BJ (cell line): ENCODE measurements at places on chromosomes 6 and 20.

DNA sequence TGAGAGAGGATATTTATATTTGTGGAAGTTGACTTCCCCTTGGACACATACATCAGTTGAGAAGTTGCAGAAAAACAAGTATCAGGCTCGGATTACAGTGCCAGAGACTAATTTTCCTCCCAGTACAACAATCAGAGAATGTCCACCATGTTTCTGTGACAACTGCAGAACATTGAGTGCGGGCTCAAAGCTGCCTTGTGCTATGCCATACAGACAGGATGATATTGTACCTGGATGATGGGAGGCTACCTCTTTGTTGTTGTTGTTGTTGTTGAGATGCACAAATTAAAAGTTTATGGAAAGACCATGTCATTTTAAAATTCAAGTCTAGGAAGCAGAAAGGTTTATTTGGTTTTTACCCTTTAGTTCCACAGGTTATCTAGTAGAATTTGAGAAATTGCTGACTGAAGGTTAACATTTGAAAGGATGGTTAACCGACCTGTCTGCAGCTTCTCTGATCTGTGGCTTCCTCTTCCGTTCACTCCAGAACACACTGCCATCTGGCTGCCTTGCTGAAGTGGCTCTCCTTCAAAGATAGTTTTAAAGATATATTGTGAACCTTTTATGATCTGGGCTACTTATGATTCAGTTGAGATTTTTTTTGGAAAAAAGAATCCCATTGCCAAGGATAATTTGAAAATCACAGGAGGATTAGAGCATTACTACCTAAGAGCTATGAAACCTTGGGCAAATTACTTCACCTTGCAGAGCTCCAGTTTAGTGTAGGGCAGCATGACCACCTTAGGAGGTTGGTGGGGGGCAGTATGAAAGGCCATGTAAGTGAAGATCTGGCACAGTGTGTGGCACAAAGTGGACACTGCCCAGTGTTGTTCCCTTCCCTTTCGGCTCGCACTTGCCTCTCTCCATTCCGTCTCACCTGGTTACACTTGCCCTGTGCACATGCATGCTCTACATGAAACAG lies 15.9 kb downstream of the TMEM200A start:
- DNase-seq, result no peak

GRCh38 chr20:44475372-44475693 lies 341 bp upstream of the TTPAL start:
- DNase-seq, result no peak

GRCh38 chr6:21587179-21587960 lies 6.2 kb upstream of the SOX4 start:
- DNase-seq, result no peak

GRCh38 chr6:36825994-36826393 lies 13.2 kb downstream of the CPNE5 start:
- DNase-seq, result no peak

DNA sequence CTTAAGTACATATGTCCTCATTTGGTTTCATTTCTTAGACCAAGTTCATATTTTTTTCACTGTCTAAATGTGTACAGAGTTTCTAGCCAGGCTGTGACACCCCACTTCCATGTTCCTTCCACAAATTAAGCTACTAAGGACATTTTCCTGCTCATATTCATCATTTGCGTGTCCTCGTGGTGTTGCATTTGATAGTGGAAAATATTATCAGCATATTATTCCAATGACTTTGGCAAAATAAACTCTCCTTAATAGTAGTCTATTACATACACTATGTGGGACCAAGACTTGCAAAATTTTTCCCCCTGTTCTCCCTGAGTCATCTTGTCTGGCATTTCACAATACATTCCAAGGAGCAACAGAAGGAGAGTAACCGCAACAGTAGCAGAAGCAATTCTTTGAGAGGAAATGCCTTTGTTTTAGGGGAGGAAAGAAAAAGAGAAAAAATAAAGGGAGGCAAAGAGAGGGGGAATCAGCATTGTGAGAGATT lies 599.2 kb downstream of the COL12A1 start:
- DNase-seq, result peak; percentile 86

DNA sequence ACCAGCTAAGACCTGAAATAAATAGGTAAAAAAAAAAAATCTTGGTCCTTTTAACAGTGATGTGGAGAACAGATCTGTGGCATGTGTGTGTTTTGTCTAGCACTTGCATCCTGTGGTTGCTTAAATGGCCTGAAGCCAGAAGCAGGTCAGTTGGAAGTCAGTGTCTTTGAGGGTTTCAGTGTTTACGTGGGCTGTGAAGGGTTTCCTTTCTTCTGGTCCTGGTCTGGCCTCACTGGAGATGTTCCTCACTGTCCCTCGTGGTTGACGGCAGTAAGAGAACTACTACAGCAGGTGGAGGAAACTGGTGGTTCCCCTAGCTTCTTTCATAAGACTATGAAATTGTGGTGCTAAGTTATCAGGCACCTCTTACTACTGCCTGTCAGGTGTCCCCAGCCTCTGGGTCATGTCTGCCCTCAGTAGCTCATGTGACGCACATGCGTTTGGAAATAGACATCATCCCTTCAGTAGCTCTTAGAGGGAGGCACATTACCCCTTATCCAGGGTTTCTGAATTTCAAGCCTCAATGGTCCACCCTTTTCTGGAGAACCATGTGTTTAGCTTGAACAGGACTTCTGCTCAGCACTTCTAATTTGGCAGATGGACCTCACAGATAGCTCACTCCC lies 59.4 kb upstream of the SCP2D1 start:
- DNase-seq, result no peak

DNA sequence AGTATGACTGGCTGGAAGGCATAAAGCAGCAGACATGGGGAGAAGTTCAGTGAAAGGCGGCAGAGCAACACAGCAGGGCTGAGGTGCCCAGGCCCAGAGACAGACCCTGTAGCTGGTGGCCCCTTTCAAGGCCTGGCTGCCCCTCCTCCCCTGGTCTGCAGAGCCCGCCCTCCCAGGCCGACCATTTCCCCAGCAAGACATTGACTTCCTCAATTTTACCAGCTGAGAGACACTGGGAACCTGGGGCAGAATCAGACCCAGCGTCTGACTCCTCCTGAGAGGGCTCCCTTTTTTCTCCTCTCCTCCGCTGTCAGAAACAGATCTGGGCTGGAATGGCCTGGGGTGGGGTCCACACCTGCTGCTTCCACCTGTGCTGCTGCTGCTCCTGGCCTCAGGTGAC lies at the start of gene TREML4:
Gene TREML4, plus strand, starts transcription at position 254 of the 400 bp plus-strand sequence. Its CDS starts 79 bp downstream, at position 333.
- DNase-seq, result no peak

GRCh38 chr6:44646355-44646754 lies 258.8 kb downstream of the CDC5L start:
- no peak for DNase-seq

- no peak for DNase-seq
Observed at GRCh38 chr6:35427851-35428321, 24.3 kb upstream of the FANCE start.

GRCh38 chr6:71137973-71138372 lies 150.6 kb upstream of the OGFRL1 start:
- DNase-seq, result no peak

DNA sequence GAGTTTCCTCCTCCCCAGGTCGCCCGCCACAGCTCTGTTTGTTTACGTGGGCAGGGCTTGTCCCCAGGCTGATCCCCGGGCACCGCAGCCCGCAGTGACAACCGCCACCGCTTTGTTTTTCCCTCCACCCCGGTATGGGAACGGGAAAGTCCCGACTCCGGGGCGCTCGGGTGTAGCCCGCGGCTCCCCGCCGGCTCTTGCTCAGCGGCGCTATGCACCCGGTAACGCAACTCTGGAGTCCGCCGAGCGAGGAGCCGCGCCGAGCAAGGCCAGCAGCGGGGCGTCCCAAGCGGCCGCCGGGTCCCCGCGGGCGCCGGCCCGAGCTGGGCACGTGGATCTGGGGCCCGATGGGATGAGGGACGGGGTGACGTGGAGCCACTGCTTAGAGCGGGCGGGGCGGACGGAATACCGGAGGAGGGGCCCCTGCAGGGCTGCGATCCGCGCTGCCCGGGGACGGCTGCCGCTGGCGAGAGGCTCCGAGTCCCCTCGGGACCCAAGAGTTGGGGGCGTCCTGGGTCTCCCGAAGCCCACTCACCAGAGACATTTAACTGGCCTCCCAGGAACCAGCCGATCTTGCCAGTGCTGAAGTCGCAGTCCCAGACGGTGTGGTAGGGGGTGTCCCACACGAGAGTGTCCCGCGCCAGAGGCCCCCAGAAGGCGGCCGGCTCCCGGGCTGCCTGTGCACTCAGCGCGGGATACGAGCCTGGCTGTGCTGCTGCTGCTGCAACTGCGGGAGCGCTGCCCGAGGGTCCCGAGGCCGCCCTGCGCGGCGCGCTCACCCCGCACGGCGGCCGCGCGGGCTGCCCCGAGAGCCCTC lies 497 bp downstream of the ACSS1 start:
- DNase-seq, result no peak

DNA sequence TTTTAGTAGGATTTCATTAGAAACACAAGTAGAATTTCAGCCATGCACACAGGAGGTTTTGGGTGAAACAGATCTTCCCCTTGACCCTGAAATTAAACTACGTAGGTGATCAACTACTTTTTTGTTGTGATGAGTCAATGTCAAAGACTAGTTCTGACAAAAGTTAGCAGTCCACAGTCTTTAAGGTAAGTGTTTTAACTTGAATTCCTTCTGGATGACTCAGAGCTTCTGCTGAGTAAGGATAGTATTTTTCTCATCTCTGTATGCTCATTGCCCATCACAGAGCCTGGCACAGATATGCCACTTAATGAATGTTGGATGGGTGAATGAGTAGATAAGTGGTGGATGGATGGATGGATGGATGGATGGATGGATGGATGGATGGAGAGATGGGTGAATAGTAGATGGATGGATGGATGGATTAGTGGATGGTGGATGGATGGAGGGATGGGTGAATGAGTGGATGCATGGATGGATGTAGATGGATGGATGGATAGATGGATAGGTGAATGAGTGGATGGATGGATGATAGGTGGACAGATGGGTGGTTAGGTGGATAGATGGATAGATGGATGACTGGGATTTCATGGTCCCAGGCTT lies 165.3 kb downstream of the ZMYND8 start:
- no peak for DNase-seq

- no peak for DNase-seq
Observed at GRCh38 chr20:50256577-50256976, 65.9 kb downstream of the CEBPB start.

DNA sequence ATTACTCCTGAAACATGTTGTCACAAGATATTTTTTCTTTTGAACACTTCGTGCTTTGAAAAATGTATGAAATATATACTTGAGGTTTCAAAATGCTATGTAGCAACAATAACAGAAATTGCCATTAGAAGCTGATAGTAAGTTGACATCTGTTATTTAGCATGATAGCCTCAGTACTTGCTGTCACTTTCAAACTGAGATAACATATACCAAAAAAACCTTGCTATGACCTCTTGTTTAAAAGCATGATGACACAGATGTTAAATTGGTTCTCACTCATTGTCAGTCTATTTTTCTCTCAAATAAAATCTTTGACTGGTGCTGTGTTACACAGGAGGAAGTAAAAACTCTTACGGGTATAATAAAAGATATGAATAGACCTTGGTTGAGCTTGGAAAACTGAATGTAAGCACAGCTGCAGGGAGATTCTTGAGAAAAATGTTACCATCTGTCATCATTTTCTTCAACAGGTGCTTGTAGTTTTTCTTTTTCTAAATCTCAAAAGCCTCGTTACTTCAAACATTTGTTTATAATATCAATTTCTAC lies 18.6 kb downstream of the MOXD1 start:
- DNase-seq, result no peak

- no peak for DNase-seq
Observed at GRCh38 chr6:31588871-31589650, 3.0 kb downstream of the LST1 start.

DNA sequence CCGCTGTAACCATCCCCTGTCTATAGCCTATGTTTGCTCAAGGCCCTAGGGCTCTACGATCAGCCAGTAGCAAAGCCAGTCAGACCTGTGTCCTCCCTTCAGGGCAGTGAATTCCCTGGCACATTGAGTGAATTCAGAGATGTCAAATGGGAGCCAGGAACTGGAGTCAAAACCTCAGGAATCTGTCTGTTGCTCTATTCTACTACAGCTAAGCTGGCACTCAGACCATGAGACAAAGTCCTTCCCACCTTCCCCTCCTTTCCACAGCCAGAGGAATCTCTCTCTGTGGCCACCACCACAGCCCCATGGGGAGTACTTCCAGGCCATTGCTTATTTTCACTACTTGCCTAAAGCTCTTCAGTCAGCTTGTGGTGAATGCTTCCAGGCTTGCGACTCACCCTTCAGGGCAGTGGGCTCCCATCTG lies 82.0 kb downstream of the PKIB start:
- DNase-seq, result no peak

DNA sequence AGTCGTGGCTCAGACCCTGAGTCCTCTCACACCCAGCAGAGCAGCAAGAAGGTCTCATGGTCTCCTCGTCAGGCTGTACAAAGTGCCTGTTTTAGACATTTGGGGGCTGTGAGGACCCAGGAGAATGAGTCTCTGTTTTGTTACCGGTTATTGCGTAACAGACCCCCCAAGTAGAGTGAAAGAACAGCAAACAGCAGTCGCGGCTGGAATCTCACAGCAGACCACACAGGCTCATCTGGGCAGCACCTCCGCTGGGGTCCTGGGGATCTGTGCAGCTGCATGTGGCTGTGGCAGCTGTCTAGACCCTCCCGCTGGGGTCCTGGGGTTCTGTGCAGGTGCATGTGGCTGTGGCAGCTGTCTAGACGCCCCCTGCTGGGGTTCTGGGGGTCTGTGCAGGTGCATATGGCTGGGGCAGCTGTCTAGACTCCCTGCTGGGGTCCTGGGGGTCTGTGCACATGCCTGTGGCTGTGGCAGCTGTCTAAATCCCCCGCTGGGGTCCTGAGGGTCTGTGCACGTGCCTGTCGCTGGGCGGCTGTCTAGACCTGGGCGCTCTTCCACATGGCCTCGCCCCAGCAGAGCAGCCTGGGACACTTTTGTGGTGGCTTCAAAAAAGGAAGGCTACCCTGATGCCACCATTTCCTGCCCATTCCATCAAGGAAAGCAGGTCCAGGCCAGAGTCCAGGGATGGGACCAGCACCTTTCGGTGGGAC lies 24.7 kb downstream of the ENTPD6 start:
- DNase-seq, result no peak

- no peak for DNase-seq
Observed at GRCh38 chr6:23045280-23045679, 475.9 kb downstream of the HDGFL1 start.

- peak; percentile 98 for DNase-seq
Observed at GRCh38 chr6:116447496-116448011, 13.6 kb upstream of the CALHM6 start.

DNA sequence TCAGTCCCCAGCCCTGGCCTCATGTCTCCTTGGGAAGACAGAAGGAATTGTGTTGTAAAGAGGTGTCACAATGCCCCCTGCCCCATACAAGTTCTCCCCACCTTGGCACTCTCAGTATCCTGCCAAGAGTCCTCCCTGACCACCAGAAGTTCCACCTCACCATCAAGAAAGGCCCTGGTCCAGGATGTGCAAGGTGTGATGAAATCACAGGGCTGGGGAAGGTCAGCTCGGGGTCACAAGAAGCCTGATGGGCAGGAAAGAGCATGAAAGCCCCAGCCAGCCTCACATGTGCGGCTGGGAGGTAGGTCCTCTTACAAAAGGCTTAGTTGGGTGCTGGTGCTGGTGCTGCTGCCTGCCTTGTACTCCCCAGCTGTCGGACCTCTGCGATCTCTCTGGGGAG lies 12.9 kb upstream of the C6orf132 start:
- DNase-seq, result no peak
